ENCODE measurements at places on chromosomes 11 and 22.

DNA sequence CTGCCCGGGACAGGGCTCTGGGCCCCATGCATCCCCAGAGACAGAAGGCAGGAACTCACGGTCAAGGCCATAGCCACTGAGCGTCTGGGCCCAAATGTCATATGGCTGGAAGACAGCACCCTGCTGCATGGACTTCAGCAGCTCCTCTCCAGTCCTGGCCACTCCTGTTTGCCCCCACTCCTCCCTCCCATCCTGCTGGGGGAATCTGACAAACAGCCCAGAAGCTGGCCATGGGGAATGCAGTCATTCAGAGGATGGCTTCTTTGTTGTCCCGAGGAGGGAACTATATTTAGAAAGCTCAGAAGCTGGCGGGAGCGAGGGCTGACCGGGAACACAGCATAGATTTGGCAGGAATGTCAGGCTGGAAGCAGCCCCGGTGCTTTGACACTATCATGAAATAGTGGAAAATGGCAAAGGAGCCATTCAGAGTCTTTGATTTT is 35.0 kb downstream of the DKK3 start:
- DNase-seq = no peak

DNA sequence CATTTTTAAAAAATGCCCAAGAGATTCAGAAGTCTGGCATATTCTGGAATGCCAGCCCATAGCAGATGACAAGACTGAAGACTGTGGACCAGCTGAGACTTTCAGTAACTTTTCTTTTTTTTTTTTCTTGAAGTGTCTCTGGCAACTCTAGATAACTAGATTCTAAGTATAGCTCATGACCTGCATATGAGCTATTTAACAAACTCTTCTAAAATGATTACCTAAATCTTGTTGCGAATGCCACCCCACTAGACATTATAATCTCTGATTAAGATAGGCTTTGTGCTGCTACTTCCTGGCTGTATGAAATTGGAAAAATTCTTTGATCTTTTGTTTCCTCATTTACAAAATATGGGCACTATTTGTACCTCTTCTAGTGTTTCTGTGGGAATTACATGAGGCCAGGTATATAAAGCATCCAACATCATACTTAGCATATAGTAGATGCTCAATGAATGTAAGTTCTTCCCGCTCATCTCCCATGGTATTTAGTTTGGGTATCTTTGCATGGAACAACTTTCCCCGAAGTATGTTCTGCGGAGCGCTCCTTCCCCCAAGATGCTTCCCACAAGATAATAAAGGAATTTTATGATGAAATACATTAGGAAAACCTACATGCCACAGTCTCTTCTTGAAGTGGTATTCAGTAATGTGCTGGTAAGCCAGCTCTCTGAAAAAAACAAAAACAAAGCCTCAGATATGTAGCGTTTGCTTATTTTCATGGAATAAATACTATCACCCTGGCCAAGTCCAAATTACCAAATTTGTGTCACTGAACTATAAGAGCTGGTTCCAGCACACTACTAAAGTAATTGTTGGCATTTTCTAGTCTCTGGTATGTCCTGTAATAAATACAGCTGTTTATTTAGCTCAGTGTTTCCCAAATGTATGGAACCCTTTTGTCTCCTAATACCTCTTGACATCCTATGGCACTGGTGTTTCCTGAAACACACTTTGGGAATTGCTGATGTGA is 86.8 kb upstream of the TIMP3 start:
- no peak for DNase-seq

GRCh38 chr11:119714590-119714989 is 14.4 kb downstream of the NECTIN1 start:
- no peak for DNase-seq

- no peak for DNase-seq
Measured at GRCh38 chr11:133823211-133823610, 22.1 kb downstream of the SPATA19 start.

DNA sequence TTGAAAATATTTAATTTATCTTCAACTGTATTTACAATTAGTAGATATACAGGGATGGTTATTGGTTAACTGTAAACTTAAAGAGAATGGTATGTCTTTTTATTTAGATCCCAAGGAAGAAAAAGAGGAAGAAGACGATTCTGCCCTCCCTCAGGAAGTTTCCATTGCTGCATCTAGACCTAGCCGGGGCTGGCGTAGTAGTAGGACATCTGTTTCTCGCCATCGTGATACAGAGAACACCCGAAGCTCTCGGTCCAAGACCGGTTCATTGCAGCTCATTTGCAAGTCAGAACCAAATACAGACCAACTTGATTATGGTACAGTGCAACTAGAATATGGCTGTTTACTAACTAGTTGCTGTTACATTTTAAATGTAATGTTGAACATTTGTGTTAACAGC is 12.7 kb upstream of the CNTF start:
- no peak for DNase-seq

DNA sequence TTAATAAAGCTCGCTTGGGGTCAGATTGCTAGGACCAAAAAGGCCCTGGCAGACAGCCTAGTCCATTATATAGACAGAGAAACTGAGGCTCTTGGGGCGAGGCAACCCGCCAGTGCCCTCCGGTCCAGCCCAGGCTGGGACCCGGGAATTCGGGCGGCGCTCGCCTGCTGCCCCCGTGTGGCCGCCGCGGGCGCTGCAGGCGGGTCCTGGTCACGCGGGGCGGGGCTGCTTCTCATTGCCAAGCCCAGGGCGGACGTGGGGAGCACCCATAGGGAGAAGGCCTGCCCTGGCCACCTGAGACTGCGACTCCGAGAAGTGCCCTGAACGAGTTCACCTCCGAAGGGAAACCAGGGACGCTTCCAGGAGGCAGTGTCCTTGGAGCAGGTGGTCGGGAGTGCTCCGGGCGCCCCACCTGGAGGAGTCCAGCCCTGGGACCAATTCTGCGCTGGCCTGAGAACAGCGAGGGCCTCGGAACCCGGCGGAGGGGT is 36.0 kb upstream of the CSNK1E start:
- DNase-seq = peak; percentile 5

- no peak for DNase-seq
Measured at GRCh38 chr11:19089421-19089820, 27.5 kb upstream of the ZDHHC13 start.

DNA sequence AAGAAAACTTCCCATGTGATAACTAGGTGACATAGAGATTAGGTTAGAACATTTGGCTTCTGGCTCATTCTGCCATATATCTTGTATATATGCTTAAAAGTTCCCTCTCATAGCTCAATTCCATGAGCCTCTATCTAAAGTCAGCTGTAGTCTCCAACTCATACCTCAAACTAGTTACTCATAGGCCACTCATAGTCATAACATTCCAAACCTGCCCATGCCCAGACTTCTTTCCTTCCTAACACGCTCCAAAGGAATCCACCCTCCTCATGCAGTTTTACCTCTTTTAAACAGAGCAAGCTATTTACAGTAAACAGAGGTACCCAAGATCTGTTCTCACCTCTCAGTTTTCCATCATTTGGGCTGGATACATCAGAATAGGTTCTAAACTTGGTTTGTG is 39.4 kb downstream of the GLYATL2 start:
- no peak for DNase-seq

GRCh38 chr11:117076941-117077691 is 21.1 kb downstream of the SIK3 start:
- no peak for DNase-seq

DNA sequence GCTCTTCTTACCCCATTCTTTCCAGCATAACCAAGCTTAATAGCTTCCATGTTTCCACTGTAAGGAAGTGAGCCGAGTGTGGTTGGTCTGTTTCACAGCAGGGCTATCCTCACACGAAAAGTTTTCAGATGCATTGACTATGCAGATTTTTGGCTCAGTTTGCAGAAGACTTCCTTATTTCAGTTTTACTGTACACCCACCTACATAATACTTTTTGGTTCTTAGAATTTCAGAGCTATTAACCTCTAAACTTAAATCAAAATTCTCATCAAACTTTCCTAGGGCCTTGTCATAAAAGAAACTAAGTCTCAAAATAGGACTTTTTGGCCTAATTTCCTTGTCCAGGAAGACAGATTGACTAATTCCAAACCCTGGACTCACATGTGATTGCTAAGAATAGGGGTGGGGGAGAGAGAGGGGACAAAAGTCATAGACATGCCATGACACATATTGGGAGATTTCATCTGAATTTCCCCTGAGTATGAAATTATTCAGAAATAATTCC is 7.3 kb upstream of the EHF start:
- DNase-seq = no peak

DNA sequence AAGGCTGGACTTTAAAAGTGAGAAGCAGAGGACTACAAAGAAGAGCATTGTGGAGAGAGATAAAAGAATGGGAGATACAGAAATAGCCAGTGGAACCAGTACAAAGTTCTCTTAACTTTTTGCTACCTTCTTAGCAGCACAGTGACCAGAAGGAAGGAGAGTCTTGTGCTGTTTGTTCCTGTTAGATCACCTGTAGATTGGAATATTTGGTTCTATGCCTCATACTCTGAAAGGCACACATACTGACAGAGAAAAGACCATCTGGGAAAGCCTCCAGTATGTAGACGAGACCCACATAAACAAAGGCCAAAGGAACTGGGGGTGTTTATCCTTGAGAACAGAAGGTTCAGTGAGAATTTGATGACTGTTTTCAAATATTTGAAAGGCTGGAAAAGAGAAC is 18.7 kb downstream of the RNF141 start:
- DNase-seq = no peak

GRCh38 chr11:110079726-110080125 is 13.5 kb upstream of the ZC3H12C start:
- DNase-seq = no peak

GRCh38 chr11:122248939-122249338 is 132.9 kb upstream of the BLID start:
- no peak for DNase-seq

DNA sequence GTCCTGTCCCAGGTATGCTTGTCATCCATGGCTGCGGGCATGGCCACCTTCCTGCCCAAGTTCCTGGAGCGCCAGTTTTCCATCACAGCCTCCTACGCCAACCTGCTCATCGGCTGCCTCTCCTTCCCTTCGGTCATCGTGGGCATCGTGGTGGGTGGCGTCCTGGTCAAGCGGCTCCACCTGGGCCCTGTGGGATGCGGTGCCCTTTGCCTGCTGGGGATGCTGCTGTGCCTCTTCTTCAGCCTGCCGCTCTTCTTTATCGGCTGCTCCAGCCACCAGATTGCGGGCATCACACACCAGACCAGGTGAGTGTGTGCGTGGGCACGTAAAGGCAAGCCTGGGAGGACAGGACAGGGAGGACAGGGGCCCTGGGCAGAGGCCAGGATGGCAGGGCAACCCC is 42.4 kb downstream of the SLCO2B1 start:
- no peak for DNase-seq

GRCh38 chr11:18285841-18286240 is 19.8 kb downstream of the SAA1 start:
- no peak for DNase-seq

GRCh38 chr11:115384236-115384635 is 120.0 kb downstream of the CADM1 start:
- DNase-seq = no peak

- DNase-seq = no peak
Measured at GRCh38 chr22:44213489-44214043, 32.8 kb downstream of the PARVG start.

GRCh38 chr11:41403458-41403857 is 56.0 kb downstream of the LRRC4C start:
- DNase-seq = no peak

GRCh38 chr11:47415949-47416472 is 7.6 kb downstream of the SLC39A13 start:
- peak; percentile 43 for DNase-seq

GRCh38 chr11:130890039-130890745 is 26.1 kb downstream of the SNX19 start:
- DNase-seq = no peak

GRCh38 chr11:63768237-63769041 is at the start of gene ZFTA:
Gene ZFTA (minus strand): TSS chr11:63768775. CDS start chr11:63768622, 153 bp downstream.
- no peak for DNase-seq

- DNase-seq = no peak
Measured at GRCh38 chr22:45670981-45671782, 452 bp upstream of the ATXN10 start.

- no peak for DNase-seq
Measured at GRCh38 chr11:27475622-27476021, 3.0 kb upstream of the LGR4 start.

DNA sequence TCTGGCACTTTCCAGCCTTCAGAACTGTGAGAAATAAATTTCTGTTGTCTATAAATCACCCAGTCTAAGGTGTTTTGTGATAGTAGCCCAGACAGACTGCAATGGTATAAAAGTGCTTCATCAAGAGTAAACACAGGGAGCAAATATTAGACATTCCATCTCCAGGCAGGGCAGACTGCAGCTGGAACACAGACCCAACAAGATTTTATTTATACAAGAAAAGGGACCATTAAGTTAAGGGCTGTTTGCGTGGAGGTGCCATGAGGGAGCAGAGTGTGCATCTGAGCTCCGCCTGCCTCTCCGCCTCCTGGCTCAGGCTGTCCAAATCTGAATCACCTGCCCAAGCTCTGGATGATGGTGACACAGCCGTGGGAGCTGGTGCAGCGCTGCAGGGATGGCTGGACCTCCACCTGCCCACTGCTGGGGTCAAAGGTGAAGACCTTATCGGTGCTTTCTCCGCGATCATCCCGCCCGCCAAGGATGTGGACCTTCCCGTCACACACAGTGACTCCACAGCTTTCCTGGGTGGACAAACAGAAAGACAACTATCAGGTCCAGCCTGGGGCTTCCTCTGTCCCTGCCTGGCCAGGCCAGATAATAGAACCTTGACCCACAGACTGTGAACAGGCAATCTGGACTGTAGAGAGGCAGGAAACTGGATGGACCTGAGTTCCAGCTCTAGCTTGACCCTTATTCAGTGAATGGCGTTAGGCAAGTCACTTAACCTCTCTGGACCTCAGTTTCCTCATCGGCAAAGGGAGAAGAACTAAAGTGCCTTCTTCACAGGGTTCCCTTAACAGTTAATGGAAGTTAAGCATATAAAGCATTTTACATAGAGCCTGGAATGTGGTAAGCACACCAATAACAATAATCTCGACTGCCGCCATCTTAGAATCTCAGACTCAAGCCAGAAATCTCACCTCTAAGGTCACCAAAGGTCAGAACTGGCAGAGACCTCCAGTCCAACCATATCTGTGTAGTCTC is 10.5 kb downstream of the KLHL35 start:
- DNase-seq = no peak

Data from GOT3 (cell line).